PC-3 (cell line): ENCODE measurements at places on chromosomes 1 and 21. TPM values are rescaled to one million over a fixed set of nuclear protein-coding genes. Genes with fewer than 3 reads are reported as not detected.

Gene LCE1E
- total RNA-seq, result not detected in 2 replicates

Gene TARDBP
- total RNA-seq, result 78.5 and 102 TPM in 2 replicates

Gene LCE2A
- not detected in 2 replicates for total RNA-seq

Gene LCE2C
- not detected in 2 replicates for total RNA-seq

Gene RRAGC
- total RNA-seq, result 7.0 and 10.0 TPM in 2 replicates

Gene DMRTA2
- total RNA-seq, result not detected in 2 replicates

Gene HEYL
- 0.12 TPM in 1 of 2 replicates, not detected in the other for total RNA-seq

Gene KRTAP20-1
- not detected in 2 replicates for total RNA-seq

Gene LCE6A
- not detected in 2 replicates for total RNA-seq

Gene L1TD1
- total RNA-seq, result not detected in 2 replicates

Gene LHX8
- not detected in 2 replicates for total RNA-seq

Gene SELL
- 0.69 and 1.2 TPM in 2 replicates for total RNA-seq

Gene SLC35F3
- 17.7 and 19.3 TPM in 2 replicates for total RNA-seq

Gene IVL
- 0.55 and 1.0 TPM in 2 replicates for total RNA-seq

Gene LDLRAD1
- not detected in 2 replicates for total RNA-seq

Gene SH2D5
- total RNA-seq, result 7.1 and 11.2 TPM in 2 replicates

Gene BACH1
- 17.2 and 21.1 TPM in 2 replicates for total RNA-seq

Gene KRTAP13-1
- total RNA-seq, result not detected in 2 replicates

Gene CCDC27
- total RNA-seq, result not detected in 2 replicates

Gene LRRC3
- total RNA-seq, result 3.1 and 4.1 TPM in 2 replicates

Gene RXFP4
- total RNA-seq, result not detected in 2 replicates

Gene PALMD
- 8.0 and 8.2 TPM in 2 replicates for total RNA-seq

Gene OR14A2
- not detected in 2 replicates for total RNA-seq
